ENCODE measurements at places on chromosomes 11 and 22.

GRCh38 chr11:131066551-131066950, 150.3 kb upstream of the SNX19 start:
- no peak for DNase-seq

DNA sequence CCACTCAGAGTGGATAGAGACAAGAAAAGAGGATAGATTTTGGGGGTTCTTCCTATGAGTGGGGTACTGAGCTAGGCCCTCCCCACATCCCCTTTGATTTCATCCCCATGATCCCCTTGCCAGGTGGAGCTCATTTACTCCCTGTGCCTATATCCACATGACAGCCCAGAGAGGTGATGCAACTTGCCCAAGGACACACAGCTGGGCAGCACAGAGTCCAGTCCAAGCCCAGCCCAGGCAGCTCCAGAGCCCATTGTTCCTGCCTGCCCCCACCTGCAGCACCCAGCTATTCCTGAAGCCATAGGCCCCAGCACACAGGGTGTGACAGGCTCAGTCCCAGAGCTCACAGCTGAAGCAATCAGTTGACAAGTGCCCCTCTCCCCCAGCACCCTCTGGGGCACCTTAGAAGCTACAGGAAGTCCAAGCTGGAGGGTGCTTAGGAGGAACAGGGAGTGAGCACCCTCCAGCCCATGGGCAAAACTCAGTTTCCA, 41.7 kb downstream of the SHISAL1 start:
- DNase-seq, result no peak

GRCh38 chr22:26700886-26701285, 43.5 kb downstream of the MIAT start:
- DNase-seq, result no peak

GRCh38 chr11:60858236-60858635, 2.5 kb upstream of the PTGDR2 start:
- no peak for DNase-seq

DNA sequence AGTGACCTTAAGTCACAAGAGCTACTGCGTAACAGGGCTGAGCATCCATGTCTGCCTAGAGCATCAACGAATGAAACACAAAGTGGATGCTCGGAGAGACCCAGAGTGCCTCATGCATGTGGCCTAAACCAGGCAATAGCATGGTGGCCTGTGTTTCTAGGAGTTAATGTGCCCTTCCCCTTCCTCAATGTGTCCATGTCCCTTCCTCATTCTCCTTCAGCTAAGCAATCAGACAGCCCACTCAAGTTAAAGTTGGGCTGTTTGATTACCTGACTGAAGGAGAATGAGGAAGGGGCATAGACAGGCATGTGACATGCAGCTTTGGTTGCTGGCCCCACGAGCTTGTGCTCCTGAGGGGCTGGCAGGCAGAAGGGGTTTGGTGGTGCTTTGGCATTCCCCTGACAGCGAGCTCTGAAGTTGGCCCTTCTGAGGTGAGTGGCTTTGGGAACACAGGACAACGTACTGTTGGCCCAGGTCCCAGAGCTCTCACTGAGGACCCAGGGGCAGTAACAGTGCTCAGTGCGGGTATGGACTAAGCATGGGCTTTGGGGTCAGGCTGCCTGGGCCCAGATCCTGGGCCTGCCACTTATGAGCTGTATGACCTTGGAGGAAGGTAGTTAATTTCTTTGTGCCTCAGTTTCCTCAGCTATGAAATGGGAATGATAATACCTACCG, 46.7 kb downstream of the IRAG1 start:
- DNase-seq, result no peak

- DNase-seq, result peak; percentile 79
Measured at GRCh38 chr11:6925636-6926207, 504 bp upstream of the ZNF215 start.

DNA sequence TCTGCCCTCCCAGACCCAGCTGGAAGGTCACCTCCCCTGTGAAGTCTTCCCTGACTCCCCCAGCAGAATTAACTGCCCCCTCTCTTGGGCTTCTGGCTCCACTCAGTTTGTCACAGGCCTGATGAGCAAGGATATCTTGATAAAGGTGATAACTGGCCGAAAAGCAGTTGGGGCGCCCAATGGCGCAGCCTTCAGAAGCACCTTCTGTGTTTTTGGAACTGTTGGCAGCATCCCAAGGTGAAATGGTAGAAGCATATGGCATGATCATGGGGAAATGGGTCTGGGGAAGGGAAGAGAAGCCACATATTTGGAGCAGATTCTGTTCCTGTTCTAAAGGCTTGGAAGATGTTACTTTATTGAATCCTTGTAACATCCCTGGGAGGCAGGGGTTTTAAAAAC, 2.8 kb upstream of the TAB1 start:
- no peak for DNase-seq

- DNase-seq, result peak; percentile 14
Measured at GRCh38 chr11:45178890-45179671, 32.6 kb downstream of the PRDM11 start.

DNA sequence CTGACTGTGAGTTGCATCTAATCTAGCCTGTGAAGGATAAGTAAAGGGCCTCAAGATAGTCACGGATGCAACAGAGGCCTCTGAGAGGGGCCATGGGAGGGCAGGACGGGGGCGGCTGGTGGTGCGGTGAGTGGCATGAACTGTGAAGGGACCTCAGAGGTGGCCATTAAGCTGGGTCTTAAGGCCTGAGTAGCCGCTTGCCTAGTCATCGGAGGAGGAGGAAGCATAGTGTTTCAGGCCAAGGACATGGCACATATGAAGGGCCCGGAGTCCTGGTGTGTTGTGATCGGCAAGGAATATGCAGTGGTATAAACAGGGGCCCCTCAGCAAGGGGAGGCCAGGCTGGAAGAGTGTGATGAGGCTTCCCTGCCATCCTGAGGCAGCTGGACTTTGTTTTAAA, 51.8 kb downstream of the TRIOBP start:
- no peak for DNase-seq

DNA sequence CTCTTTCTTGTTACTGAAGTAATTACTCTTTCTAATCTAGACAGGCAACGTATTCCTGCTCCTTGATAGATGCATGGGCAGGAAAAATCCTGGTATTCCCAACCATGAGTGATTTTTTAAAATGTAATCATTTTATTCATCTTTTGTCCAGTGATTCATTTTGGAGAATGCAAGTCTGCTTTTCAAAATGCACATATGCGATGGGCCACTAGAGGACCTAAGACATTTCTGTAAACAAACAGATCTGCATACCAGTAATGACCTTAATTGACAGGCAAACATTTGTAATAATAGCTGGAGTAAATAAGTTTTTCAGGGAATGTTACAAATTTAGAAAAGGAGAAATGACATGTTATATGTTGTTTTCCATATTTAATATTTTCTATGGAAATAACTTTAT, 1167.6 kb downstream of the JRKL start:
- peak; percentile 11 for DNase-seq

DNA sequence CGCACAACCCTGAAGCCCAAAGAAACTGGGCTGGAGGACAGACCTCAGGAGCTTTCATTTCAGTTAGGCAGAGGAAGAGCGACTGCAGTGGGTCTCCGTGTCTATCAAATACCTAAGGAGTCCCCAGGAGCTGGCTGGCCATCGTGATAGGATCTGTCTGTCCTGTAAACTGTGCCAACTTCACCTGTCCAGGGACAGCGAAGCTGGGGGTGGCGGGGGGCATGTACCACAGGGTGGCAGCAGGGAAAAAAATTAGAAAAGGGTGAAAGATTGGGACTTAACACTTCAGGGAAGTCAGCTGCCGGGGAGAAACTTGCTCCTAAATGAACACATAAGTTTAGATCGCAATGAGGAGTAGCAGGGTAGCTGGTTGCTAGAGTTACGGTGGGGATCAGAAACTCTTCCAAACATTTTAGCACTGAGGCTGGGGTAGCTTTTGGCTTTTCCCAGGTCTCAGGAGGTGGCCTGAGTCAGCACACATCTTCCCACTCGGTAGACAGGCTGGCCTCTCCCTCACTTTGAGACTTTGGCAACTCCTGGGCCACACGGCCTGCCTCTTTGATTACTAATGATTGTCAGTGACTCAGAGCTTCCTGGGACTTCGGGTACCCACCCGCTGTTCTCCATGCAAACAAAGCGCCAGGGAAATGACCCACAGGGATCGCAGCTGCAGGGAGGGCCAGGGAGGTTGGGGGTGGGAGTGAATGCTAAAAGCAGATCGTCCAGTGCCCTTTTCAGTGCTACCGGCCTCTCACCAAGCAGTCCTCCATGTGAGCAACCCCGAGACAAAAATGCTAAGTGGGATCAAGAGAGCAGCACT, 2.9 kb upstream of the MTFP1 start:
- DNase-seq, result peak; percentile 86

DNA sequence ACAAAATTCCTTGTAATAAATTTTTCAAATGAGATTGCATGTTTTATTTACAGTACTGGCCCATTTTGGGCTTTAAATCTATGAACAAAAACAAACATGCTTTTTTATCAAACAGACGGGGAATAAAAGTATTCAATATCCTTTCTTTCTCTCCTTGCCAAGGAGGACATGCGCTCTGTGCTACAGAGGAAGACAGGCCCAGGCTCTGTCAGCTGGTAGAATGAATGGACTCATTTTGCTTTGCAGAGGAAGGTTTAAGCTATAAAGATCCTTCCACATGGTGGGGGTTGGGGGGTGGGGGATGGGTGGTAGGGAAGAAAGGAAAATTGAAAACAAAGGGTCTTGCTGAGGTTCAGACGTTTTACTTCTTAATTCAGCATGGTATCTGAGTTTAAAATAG, 575.6 kb downstream of the INSC start:
- DNase-seq, result no peak

GRCh38 chr11:58004664-58005063, 19.0 kb upstream of the OR9Q1 start:
- no peak for DNase-seq
